ENCODE measurements at places on chromosomes 2 and 18.
A peak's percentile ranks its signal among the peaks of the same experiment; 100 is the strongest.

- DNase-seq, result no peak
Measured at GRCh38 chr2:99159594-99159993, 4.8 kb downstream of the LIPT1 start.

DNA sequence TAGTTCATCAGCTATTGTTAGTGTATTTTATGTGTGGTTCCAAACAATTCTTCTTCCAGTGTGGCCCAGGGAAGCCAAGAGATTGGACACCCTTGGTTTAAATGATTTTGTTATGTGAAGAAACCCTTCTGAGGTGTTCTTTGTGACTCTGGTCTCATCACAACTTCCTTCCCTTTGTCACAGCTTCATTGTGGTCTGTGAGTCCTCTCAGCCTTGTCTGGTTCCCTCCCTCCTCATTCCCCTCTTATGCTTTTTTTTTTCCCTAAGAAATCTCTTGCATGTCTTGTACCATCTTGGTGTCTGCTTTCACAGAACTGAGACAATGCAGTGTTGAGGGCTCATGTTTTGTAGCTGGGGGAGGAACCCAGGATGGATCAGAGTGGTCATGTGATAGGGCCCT is 118.9 kb downstream of the TMEM182 start:
- no peak for DNase-seq

- DNase-seq, result no peak
Measured at GRCh38 chr2:108236676-108237335, 3.0 kb upstream of the SULT1C3 start.

- no peak for DNase-seq
Measured at GRCh38 chr2:74763962-74764428, 69.9 kb upstream of the HK2 start.

DNA sequence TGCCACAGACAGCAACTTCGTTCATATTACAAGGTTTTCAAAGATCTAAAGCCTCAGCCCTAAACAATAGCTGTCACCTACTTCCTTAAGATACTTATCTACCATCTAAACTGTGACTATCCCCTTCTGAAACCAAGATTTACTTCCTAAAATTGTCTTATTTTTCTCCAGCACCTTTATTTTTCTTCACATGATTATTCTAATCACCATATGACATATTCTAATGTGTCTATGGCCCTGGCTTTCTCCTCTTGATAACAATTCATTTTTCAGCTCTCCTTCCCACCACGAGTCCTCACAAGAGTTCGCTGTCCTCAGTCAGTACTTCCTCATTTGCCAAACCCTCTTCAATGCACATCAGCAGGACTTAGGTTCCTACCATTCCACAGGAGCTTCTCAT is 53.9 kb downstream of the RTTN start:
- DNase-seq, result no peak

- DNase-seq, result no peak
Measured at GRCh38 chr18:30988440-30988839, 54.1 kb downstream of the DSC3 start.

GRCh38 chr2:186827411-186827810 is 21.6 kb downstream of the ZSWIM2 start:
- DNase-seq, result no peak

GRCh38 chr2:223247136-223247535 is 195.1 kb downstream of the KCNE4 start:
- DNase-seq, result peak; percentile 44

DNA sequence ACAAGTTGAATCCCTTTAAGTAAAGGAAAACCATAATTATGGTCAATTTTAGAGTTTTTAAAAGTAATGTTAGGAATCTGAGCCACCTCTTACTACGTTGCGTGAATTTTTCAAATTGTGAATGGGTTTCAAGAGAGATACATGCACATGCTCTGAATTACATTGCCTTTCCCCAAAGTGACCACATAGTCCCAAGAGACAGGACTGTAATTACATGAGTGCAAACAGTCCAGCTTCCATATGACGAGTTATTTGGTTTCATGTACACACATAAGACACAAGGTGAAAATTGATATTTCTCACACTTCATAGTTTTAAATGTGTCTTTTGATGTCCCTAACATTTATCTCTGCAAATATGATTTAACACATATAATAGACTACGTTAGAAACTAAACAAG is 850.8 kb downstream of the LRP1B start:
- DNase-seq, result no peak

GRCh38 chr2:127080938-127081755 is 25.8 kb downstream of the BIN1 start:
- no peak for DNase-seq

DNA sequence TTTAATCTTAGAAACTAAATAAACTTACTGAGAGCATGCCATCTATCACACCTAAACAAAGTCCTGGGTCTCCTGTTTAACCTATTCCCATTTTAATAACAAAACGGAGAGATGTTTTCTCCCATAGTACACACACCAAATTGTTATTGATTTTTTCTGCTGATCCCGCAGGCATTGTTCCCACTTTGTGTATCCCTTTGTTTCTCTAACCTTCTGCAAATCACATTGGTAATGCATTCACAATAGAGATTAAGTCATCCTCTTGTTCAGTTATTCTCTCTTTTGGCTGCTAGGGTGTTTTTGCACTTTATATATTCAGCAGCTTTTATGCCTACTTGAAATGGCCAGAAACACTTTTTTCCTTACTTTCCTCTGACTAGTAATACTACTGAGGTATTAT is 1071.9 kb upstream of the CDH2 start:
- no peak for DNase-seq

DNA sequence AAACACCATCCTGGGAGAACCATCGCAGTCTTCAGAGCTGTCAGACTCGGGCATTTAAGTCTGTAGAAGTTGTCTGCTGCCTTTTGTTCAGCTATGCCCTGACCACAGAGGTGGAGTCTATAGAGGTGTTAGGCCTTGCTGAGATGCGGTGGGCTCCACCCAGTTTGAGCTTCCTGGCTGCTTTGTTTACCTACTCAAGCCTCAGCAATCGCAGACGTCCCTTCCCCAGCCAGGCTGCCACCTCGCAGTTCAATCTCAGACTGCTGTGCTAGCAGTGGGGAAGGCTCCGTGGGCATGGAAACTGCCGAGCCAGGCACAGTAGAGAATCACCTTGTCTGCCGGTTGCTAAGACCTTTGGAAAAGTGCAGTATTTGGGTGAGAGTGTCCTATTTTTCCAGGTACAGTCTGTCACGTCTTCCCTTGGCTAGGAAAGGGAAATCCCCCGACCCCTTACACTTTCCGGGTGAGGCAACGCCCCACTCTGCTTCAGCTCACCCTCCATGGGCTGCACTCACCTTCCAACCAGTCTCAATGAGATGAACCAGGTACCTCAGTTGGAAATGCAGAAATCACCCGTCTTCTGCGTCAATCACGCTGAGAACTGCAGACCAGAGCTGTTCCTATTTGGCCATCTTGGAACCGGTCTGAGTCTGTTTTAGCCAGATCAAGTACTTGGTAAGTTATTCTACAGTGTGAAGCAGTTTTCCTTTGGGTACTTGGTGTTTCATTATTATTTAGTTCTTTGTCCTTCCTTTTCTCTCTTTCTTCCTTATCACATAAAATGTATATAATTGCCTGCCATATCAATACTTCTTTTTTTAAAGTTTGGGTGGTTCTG is 71.5 kb downstream of the CDC42EP3 start:
- no peak for DNase-seq

- DNase-seq, result no peak
Measured at GRCh38 chr2:200713704-200714064, 98.0 kb upstream of the BZW1 start.

- no peak for DNase-seq
Measured at GRCh38 chr2:71668326-71669057, 215.1 kb downstream of the DYSF start.

DNA sequence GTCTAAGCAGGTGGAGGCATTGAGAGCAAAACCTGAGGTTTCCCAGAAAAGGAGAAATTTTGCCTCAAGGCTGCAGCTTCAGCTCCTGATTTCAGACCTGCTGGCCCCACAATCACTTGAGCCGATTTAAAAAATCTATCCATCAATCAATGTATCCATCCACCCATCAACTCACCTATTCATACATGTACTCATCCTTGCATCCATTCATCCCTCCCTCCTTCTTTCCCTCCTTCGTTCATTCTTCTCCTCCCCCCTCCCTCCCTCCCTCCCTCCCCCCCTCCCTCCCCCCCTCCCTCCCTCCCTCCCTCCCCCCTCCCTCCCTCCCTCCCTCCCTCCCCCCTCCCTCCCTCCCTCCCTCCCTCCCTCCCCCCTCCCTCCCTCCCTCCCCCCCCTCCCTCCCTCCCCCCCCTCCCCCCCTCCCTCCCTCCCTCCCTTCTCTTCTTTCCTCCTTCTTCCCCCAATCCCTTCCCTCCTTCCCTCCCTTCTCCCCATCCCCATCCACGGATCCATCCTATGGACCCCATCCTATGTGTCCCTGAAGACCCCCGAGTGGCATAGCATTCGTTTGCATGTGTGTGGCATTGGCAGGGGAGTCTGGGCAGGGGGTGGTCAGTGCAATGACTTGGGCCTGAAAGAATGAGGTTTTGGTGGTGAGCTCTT is 6.1 kb upstream of the PXDN start:
- no peak for DNase-seq

DNA sequence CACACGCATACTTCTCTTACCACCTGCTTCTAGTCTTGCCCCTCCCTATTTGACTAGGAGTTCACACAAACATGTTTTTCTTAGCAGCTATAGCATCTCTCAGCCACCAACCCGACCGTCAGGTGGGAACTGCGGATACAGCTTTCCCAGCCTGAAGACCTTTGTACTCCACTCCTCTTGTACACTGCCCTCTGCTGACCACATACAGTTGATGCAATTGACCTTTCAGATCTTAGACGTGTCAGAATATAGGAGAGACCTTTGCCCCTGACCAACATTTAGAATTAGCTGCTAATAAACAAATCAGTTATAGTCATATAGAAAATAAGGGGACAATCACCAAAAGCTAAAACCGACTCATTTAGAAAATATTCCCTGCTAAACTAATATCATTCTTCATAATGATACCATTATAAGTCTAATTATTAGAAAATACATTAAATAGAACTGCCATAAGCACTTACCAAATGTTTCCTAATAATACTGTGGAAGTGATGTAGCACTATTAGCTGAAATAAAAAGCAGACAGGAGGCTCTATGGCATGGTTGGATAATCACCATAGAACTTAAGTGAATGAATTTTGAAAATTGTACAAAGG is 208.4 kb downstream of the RAD51AP2 start:
- peak; percentile 63 for DNase-seq

DNA sequence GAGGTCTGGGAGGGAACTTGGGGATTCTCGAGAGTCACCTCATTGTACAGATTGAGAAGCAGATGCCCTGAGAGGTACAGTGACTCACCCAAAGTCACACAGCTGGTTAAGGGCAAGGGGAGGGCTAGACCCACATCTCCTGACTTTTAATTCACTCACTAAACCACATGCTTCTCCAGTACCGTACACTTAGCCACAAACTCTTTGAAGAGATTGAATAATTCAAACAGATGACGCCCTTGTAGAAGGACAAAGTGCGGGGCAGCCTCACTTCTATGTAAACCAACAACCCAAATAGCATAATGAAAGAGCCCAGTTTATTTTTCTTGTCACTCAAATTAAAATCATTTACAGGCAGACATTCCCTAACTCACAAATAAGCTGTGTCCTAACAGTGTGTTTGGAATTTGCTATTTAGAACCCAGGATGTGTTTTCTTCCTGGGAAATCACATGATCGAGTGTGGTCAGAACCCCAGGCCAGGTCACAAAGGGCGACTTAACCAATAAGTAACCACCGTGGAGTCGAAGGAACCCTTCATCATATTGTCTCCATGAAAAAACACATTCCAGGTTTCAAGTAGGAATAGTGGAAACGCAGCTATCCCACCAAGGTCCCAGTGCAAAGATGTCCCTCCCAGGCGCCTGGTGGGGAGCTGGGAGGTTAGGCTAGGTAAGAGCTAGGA is 35.8 kb upstream of the PTPN4 start:
- DNase-seq, result no peak

DNA sequence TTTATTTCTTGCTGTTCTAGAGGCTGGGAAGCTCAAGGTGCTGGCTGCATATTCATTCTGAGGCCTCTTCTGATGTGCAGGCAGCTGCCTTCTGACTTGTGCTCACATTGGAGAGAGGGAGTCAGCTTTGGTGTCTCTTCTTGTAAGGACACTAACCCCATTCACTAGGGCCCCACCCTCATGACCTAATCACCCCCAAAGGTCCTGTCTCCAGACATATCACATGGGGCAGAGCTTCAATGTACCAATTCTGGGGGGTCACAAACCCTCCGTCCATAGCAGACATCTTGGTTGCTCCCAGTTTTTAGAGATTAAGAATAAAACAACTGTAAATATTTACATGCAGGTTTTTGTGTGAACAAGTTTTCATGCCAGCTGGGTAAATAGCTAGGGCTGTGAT is 109.1 kb downstream of the RTP5 start:
- DNase-seq, result no peak

- DNase-seq, result no peak
Measured at GRCh38 chr2:14428056-14428455, 204.5 kb upstream of the LRATD1 start.

GRCh38 chr2:10159581-10160131 is 37.1 kb downstream of the RRM2 start:
- no peak for DNase-seq

DNA sequence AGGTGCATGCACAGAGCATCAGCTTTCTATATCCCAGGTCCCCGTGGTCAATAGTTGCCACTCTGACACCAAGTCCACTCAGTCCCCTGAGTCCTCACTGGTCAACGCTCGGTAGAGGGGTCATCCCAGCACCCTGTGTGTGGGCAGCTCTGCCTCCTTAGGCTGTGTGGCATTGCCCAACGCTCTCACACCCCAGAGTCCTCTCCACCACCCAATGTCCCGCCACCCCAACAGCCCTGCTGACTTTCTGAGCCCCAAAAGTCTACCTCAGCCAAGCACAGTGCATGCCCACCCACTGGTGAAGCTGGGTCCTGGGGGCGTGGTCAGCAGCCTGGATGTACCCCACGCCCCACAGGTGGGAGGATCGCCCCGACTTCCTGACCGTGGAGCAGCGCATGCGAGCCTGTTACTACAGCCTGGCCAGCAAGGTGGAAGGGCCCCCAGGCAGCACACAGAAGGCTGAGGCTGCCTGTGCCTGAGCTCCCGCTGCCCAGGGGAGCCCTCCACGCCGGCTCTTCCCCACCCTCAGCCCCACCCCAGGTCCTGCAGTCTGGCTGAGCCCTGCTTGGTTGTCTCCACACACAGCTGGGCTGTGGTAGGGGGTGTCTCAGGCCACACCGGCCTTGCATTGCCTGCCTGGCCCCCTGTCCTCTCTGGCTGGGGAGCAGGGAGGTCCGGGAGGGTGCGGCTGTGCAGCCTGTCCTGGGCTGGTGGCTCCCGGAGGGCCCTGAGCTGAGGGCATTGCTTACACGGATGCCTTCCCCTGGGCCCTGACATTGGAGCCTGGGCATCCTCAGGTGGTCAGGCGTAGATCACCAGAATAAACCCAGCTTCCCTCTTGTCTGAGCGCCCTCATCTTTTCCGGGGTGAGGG is 25.9 kb downstream of the ZAP70 start:
- DNase-seq, result no peak

- DNase-seq, result no peak
Measured at GRCh38 chr2:31980674-31981356, 30.0 kb downstream of the MEMO1 start.

GRCh38 chr2:30326497-30326896 is 95.2 kb downstream of the LBH start:
- no peak for DNase-seq
